Esophagus (tissue), 2 donors: ENCODE measurements at places on chromosomes 13 and 19. TPM values are rescaled to one million over a fixed set of nuclear protein-coding genes. Genes with fewer than 3 reads are reported as not detected.

Gene CCL25
- 0.14 TPM for polyA plus RNA-seq

Gene MFSD12
- polyA plus RNA-seq = 27.5 TPM

Gene GNG8
- not detected for polyA plus RNA-seq

Gene DZIP1
- polyA plus RNA-seq = 2.1 TPM

Gene CGB5
- polyA plus RNA-seq = not detected

Gene HNRNPA1L2
- 5.3 TPM for polyA plus RNA-seq

Gene CD209
- 0.27 TPM for polyA plus RNA-seq
